ENCODE measurements at places on chromosomes 13 and 19. TPM values are rescaled to one million over a fixed set of nuclear protein-coding genes. Genes with fewer than 3 reads are reported as not detected.

MIDN gene
- total RNA-seq, result 97.5 TPM

NCAN gene
- total RNA-seq, result not detected

SIGLEC7 gene
- 0.70 TPM for total RNA-seq

C1QTNF9B gene
- total RNA-seq, result 0.48 TPM

PRR36 gene
- 0.13 TPM for total RNA-seq

ERICH4 gene
- total RNA-seq, result not detected

CERS4 gene
- 24.1 TPM for total RNA-seq

MATK gene
- 0.38 TPM for total RNA-seq

SPRY2 gene
- total RNA-seq, result 32.8 TPM

BEST2 gene
- not detected for total RNA-seq

RFX1 gene
- 13.4 TPM for total RNA-seq

CPAMD8 gene
- 7.1 TPM for total RNA-seq

MBD3L3 gene
- not detected for total RNA-seq

ATP4B gene
- total RNA-seq, result not detected

APOE gene
- 26.6 TPM for total RNA-seq

ZNF816 gene
- 5.2 TPM for total RNA-seq

MEIOSIN gene
- not detected for total RNA-seq

ZNF98 gene
- total RNA-seq, result not detected

RETN gene
- total RNA-seq, result 0.75 TPM

MBD3L2 gene
- total RNA-seq, result not detected

TRAPPC2B gene
- 10.2 TPM for total RNA-seq

S1PR4 gene
- total RNA-seq, result 1.2 TPM

ERFL gene
- total RNA-seq, result not detected

FFAR3 gene
- total RNA-seq, result not detected

SKA3 gene
- total RNA-seq, result 0.65 TPM

TPT1 gene
- total RNA-seq, result 3,215 TPM

SCN1B gene
- 58.7 TPM for total RNA-seq

TUBA3C gene
- not detected for total RNA-seq

SIX5 gene
- total RNA-seq, result 20.7 TPM

ZNF835 gene
- total RNA-seq, result 2.6 TPM

ZNF575 gene
- total RNA-seq, result 1.7 TPM
